ENCODE measurements at places on chromosomes 4 and X.

DNA sequence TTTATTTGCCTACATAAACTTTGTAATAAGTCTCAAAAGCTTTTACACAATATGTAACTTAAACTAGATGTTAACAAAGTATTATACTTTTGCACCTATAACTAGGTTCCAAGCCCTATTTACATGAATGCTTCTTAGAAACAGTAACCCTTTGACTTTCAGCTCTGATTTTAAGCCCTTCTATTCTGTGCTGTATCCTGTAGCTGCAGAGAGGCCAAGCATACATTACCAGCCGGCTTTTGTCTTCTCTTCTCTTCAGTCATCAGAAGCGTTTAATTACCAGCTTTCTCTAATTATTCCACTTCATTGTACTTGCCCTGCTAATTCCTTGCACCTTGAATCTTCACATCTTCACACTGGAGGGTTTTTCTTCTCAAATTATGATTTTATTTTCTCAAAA lies 403.1 kb downstream of the PDGFC start:
- no peak for DNase-seq

DNA sequence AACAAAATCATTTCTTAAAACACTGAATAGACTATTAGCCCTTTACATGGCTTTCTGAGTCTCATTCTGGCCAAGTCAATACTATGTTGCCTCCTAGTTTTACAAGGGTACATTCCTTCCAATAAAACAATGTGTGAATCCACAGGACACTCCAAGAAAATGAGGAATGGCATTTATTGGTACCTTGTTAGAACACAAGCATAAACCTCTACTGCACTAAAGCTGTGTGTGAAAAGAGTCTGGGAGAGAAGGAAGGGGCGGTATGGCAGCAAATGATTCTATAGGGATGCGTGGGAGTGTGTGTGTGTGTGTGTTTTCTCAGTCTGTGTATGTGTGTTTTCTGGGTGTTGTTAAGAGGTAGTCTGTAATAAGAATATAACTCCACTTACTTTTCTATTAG lies 48.9 kb downstream of the CXCL1 start:
- no peak for DNase-seq

DNA sequence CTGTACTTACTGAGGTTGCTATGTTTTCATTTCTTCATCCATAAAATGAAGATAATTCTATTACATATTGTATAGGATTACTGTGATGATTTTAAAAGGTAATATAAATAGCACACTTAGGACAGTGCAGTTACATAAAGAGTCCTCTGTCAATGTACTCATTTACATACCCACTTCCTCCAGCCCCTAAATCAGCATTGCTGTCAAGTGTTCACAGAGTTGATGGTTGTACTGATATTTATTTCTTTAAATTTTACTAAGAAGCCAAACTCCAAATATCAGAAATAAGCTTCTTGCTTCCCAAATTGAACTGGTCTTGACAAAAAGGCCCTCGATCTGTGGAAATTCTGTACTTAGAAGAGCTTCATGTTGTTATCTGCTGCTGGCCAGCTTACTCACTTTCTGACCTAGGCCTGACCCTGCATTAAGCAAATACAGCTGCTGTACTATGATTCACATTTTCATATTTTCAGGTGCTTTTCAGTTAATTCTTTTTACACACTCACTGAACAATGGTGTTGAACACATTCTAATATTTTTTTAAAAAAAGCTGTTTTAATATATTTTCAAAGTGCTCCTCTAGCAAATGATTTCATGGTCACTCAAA lies 259.6 kb downstream of the UNC5C start:
- no peak for DNase-seq

DNA sequence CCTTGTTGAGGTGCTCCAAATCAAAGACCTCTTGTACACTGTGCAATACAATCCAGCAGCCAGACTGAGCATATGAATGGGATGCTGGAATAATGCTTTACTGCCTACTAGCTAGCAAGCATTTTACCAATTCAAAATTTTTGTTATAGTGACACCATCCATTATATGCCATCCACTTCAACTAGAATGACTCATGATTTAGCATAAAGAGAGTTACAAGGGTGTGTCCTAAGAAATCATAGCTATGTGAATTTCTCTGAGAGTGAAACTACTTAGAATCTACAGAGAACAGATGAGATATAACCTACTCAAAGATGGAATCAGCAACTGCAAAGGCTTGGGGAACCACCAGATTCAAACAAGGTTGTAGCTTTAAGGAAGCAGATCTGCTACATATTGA lies 221.9 kb downstream of the LHFPL1 start:
- no peak for DNase-seq

- DNase-seq = no peak
Measured at GRCh38 chrX:153515435-153515834, 2.0 kb upstream of the ATP2B3 start.

- no peak for DNase-seq
Measured at GRCh38 chr4:182261651-182262223, 18.5 kb downstream of the TENM3 start.

DNA sequence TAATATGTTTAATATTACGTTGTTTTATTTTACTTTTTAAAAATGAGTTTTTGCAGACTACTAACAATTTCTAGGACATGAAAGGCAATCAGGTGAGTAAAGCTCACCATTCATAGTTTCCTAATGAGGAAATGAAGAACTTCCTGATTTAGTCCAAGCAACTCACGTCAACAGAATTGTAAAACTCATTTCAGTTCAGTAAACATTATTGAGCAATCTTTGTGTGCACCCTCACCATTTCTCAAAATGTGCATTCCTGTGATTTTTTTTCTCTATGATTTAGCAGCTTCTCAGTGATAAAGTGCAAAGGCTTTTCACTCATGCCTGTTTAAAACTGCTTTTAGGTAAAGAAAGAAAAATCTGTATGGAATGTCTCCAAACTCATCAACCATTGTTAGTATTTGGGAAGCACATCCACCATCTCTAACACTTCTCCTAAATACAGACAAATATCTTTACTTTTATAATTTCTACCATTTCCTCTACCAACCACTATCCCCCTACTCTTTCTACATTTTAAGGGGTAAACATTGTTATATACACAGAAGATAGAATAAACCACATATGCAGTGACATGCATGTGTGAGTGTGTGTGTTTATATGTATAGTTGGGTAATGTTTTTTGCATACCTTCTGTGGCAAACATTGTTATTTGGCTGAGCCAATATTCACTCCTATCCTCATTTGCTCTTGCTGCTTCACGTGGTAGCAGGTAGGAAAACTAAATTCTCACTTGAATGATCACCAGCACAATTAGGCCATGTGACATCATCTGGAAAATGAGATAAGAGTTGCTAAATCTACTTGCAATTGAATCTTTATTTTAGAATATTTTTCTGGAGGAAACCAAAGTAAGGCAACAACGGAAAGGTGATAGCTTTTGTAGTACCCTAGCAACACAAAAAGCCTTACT lies 54.7 kb upstream of the PRDM8 start:
- DNase-seq = no peak

DNA sequence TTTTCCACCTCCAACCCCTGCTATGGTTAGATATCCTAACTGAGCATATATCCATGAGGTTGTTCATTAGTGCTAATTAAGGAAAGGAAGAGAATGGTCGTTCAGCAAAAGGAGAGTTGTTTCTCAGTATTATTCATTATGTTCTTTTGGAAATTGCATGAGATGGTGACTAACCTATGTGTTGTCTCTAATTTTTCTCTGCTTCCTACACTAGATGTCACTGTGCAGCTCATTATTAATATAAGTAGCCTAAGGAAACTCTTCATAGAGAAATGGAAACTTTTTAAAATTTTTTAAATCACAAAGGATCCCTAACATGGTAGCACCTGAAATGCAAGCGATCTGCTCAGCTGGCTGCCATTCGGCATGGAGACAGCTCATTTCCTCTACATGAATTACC lies 67.7 kb upstream of the FAM9A start:
- no peak for DNase-seq
